CD4-positive, alpha-beta T cell treated with Interleukin-15 for 4 hours (primary cell): ENCODE measurements at places on chromosomes 13 and 19.

DNA sequence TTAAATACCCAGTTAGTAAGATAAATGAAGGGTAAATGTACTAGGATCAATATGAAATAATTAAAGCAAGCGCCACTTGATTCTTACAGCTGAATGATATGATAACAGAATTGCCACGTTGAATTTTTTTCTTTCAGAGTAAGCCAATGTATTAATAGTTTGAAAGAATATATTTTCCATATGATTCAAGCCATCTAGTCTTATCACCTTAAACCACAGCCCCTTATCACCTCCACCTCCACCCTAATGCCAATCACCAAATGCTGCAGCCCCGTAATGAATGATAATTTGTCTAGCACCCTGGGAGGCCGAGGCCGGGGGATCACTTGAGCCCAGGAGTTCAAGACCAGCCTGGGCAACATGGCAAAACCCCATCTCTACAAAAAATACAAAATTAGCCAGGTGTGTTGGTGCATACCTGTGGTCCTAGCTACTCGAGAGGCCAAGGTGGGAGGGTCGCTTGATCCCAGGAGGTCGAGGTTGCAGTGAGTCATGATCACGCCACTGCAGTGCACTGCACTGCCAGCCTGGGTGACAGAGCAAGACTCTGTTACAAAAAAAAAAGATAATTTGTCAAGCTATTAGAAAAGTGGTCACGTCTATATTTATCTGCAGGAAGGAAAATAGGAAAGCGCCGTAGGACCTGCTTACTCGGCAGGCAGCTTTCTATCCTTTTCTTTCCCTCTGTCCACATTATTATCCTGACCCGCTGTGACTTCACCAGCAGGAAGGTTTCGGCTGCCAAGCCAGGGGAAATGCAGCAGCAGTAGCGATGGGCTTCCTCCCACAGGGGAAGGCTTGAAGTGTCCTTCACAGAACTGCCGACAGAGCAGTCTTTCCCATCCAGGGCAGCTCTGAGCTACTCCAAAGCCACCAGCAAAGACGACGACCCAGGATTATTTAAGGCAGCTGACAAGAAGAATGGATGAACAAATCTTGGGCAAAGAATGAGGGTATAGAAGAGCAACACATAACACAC, 19.7 kb upstream of the CLN5 start:
- DNase-seq, result no peak

- no peak for DNase-seq
These were observed 88.1 kb downstream of the SHISA2 start for GRCh38 chr13:25963674-25964073.

- DNase-seq, result peak; percentile 79
These were observed 4.0 kb upstream of the ZFP36 start for GRCh38 chr19:39402346-39403300.

DNA sequence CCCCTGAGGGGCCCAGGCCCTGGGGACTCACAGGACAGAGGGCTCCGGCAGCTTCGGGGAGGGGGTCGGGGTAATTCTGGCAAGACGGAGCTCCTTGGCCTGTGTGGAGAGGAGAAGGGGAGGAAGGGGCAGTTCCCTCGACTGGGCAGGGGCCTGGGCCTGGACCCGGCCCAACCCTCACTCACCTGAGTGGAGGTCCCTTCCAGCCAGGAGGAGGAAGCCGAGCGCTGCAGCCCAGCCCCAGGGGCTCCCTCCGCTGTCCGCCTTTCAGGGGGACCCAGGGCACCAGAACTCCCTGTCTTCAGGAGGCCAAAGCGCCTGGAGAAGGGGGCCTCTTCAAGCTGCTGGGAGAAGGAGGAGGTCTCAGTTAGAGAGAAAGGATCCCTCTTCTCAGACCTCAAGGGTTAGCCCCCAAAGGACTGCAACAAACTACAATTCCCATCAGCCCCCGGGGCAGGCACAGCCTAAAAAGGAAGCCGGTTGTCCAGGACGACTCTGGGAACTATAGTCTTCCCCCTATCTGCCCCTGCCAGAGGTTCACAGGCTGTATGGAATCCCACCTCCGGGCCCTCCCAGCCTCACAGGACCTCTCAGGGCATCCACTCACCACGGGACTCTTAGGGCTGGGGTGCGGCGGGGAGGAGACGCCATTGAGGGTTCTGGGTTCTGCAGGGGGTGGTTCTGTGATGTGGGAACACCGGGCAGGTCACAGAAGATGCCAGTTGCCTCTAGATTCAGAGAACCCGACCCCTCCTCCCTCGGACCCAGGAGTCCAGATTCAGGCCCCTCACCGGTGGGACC, 19.8 kb downstream of the EPS8L1 start:
- no peak for DNase-seq

- DNase-seq, result no peak
These were observed at the start of gene FPR1 for GRCh38 chr19:51751655-51752054. Gene FPR1 (minus strand): TSS chr19:51751878. CDS start chr19:51746994, 4,884 bp downstream.

DNA sequence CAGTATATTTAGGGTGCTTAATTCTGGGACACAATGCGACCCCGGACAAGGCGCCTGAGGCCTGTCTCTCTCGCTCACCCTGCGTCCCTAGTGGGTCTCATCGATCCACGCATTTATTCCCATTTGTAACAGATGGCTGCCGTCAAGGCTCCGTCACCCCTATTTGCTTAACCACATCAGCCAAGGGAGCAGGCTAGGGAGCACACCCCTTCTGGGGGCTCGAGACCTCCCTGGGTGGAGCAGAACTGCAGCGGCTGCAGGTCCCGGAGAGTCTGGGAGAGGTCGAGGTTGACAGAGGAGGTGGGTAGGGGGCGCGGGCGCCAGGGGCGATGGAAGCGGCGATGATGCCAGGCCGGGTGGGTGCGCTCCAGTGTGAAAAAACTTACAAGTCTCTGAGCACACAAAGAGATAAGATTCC, 507 bp downstream of the ALG5 start:
- DNase-seq, result peak; percentile 5

DNA sequence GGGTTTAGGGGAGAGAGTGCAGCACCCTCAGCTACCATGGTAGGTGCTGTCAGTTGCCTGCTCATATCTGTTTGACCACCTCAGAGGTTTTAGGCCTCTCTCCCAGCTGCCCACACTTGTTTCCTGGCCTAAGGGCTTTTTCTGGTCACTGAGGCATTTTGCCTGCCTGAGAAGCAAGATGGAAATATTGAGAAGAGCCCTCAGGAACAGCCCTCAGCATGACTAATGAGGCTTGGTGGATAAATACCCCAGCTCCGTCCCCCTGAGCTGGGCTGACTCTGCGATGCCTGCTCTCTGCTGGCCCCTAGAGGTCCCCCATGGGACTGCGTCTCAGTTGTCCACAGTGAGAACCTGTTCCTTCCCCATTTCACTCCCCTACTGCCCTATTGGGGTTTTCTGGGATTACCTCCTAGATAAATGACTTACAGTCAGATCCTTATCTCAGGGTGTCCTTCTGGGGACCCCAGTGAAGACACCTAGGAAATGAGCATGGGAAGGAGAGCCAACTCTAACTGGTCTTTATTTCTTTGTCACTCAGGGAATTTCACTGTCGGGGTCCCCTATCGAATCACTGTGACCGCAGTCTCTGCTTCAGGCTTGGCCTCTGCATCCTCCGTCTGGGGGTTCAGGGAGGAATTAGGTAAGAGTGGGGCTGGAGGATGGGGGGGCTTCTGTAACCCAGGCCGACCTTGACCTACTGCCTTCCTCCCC, 13.3 kb downstream of the PALM3 start:
- peak; percentile 78 for DNase-seq

- no peak for DNase-seq
These were observed 391.6 kb downstream of the HS6ST3 start for GRCh38 chr13:96481482-96481881.

DNA sequence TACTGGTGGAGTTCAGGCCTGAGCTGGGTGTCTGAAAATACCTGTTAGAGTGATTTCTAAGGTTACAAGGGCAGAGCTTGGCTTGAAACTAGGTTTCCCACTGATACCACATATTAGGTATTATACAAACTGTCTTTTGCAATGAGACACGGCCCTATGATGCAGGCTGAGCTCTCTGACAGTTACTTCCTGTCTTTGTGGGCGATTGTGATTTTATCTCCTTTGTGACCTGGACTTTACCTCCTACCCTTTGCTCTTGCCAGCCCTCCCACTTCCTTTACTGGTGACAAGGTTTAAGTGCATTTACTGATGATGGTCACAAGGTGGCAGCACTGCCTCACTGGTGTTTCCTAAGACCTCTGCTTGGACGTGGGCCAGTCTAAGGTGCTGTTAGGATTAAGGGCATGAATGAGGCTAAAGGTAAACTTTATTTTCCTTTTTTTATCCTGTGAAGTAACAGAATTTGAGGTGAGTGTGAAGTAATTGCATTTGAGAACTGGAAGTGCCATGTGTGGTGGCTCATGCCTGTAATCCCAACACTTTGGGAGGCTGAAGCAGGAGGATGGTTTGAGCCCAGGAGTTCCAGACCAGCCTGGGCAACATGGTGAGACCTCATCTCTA, 7.7 kb upstream of the CXCL17 start:
- peak; percentile 87 for DNase-seq

DNA sequence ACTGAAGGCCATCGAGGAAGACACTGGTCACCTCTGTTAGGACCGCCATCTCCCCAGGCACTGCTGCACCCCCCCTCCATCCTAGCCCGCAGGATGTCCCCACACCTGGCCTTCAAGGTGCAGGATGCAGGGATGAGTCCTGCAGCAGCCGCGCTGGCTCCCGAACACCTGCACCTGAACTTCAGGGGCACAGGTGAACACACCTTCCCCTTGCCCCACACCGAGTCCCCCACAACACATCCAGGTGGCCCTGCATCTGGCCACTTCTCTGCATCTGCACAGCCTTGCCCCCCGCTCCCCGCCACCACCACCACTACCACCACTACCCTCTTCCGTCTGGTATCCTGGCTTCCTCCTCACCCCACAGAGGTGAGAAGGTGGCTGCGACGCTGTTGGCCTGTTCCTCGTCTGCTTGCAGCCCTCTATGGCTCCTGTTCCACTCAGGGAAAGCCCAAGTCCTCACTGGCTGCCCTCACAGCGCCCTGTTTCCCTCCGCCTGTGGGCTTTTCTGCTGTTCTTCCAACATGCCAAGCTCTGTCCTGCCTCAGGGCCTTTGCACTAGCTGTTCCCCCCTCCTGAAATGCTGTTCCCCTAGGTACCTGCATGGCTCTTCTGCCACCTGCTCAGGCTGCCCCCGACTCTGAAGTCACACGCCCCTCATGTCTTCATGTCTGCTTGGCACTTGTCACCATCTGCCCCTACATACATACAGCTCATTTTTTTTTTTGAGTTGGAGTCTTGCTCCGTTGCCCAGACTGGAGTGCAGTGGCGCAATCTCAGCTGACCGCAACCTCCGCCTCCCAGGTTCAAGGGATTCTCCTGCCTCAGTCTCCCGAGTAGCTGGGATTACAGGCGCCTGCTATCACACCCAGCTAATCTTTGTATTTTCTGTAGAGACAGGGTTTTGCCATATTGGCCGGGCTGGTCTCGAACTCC, 1.4 kb upstream of the CERS1 start:
- DNase-seq, result no peak

- no peak for DNase-seq
These were observed 4.2 kb upstream of the WBP4 start for GRCh38 chr13:41056826-41057711.

- no peak for DNase-seq
These were observed 179.8 kb downstream of the PRR20E start for GRCh38 chr13:57346786-57347185.

DNA sequence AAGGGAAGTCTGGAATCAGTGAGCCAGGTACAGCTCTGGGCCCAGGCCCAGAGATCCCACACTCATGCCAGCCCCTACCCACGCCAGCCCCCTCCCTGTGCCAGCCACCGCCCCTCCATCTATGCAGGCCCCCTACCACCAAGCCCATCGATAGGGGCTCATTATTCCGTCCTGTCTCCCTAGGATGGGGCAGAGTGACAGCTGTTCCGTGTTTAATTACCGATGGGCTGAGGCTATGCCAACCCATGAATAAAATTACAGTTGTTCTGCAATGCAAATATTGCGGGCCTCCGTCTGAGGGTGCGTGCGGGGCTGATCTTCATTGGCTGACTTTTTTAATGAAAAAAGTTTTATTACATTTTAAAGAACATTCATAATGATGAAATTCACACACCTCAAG, 35.6 kb upstream of the PEPD start:
- DNase-seq, result no peak

GRCh38 chr19:13764821-13765394, 586 bp downstream of the MRI1 start:
- DNase-seq, result peak; percentile 8

DNA sequence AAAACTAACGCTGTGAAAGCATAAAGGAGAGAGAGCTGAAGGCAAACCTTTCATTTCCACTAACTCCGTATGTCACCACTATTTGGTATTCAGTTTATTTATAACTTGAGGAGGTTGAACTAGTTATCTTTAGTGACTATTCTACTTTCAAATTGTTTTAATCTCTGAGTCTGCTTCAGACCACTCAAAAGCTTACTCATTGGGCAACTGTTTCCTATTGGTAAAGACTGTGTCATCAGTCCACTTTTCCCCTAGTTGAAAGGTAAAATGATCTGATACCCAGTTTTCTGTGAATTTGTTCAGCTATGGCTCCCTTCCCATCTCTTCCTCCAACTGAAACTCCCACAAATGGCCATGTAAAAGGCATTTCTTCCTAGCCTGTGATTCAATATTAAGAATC, 39.1 kb downstream of the TEX26 start:
- DNase-seq, result no peak

- no peak for DNase-seq
These were observed 5.3 kb downstream of the SIGLECL1 start for GRCh38 chr19:51256155-51256625.

DNA sequence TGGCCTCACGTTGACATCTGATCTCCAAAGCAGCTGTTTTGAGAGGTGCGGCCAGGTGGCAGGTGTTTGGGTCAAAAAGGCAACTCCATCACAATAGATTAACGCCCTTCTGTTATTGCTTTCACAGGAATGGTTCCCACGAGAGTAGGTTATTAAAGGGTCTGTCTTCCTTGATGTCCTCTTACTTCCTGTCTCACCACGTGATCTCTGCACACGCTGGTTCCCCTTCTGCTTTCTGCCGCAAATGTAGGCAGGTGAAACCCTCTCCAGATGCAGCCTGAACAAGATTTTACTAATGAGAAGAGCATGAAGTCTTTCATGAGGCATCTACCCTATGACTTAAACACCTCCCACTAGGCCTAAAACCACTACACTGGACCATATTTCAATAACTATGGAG, 22.8 kb upstream of the ZNF564 start:
- DNase-seq, result no peak

- no peak for DNase-seq
These were observed 2.6 kb downstream of the ZSCAN4 start for GRCh38 chr19:57671124-57671895.

GRCh38 chr19:6556480-6557195, 25.8 kb downstream of the TNFSF9 start:
- no peak for DNase-seq

- DNase-seq, result peak; percentile 28
These were observed 51.9 kb downstream of the DNM2 start for GRCh38 chr19:10769533-10770491.

- DNase-seq, result no peak
These were observed 31.5 kb upstream of the MEDAG start for GRCh38 chr13:30874561-30874960.

DNA sequence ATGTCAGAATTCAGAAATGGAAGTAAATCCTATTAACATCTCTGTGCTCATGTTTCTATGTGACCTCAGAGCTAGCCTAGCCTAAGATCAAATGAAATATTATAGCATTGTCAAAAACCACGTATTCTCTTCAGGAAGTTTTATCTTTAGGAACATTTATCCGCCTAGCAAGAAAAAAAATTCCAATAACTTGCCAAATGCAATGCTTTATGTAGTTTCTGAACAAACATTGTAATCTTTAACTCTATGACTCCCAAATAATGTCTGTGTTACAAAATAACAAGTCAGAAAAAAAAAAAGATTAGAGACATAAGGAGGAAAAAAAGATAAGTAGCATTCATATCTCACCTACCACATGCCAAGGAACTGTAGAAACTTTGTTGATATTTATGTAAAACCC, 18.4 kb upstream of the IPO5 start:
- DNase-seq, result no peak

- DNase-seq, result no peak
These were observed 2.8 kb downstream of the ARID3A start for GRCh38 chr19:928471-929202.
